ENCODE measurements at places on chromosomes 11 and 22.
A peak's percentile ranks its signal among the peaks of the same experiment; 100 is the strongest.

GRCh38 chr11:74010306-74011300, 1.7 kb upstream of the UCP3 start:
- DNase-seq = peak; percentile 57

DNA sequence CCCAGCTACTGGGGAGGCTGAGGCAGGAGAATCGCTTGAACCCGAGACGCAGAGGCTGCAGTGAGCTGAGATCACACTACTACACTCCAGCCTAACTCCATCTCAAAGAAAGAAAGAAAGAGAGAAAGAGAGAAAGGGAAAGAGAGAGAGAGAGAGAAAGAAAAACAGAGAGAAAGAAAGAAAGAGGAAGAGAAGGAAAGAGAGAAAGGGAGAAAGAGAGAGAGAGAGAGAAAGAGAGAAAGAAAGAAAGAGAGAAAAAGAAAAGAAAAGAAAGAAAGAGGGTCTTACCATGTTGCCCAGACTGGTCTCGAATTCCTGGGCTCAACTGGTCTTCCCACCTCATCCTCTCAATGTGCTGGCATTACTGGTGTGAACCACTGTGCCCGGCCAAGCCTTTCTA, 22.3 kb downstream of the FBLN1 start:
- DNase-seq = no peak

GRCh38 chr11:105489446-105489845, 120.4 kb upstream of the GRIA4 start:
- DNase-seq = no peak

- DNase-seq = no peak
Observed at GRCh38 chr11:23569134-23569533, 708.9 kb upstream of the CCDC179 start.

DNA sequence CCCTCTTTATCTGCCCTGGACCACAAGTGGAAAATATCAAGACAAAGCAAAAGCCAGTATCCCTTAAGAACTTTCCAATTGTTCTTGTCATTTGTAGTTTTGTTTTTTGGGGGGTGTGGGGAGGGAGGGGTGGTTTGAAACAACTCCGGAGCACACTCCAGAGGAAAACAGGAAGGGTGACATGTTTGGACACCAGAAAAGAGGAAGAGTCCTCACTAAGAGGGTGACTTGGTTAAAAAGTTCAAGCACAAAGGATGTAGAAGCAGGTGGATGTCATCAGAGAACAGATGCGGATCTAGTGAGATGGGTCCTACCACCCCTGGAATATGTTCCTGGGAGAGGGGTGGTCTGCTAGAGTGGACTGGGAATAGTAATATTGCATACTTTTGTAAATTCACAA, 25.8 kb downstream of the ADAMTS8 start:
- no peak for DNase-seq

- DNase-seq = no peak
Observed at GRCh38 chr11:126755526-126755925, 245.0 kb downstream of the KIRREL3 start.

GRCh38 chr11:83004746-83005556, 66.7 kb downstream of the RAB30 start:
- no peak for DNase-seq

GRCh38 chr22:38141217-38141973, 30.9 kb upstream of the BAIAP2L2 start:
- DNase-seq = peak; percentile 63

All from hematopoietic multipotent progenitor cell treated with erythropoietin and hydrocortisone succinate and interleukin-3 and kit ligand, for 8 days (in vitro differentiated cells).